Gastrocnemius medialis (tissue), 4 donors: ENCODE measurements at places on chromosomes 6 and 20. TPM values are rescaled to one million over a fixed set of nuclear protein-coding genes. Genes with fewer than 3 reads are reported as not detected.

HLA-DOA gene
- 1.0 TPM for total RNA-seq

SPEF1 gene
- not detected for total RNA-seq

MICB gene
- total RNA-seq = 0.59 TPM

YIPF3 gene
- total RNA-seq = 55.6 TPM

ISM1 gene
- total RNA-seq = 0.61 TPM

PLG gene
- total RNA-seq = 1.1 TPM

EGFL8 gene
- 7.1 TPM for total RNA-seq

MYLK2 gene
- 111 TPM for total RNA-seq

BPIFB1 gene
- total RNA-seq = not detected

ZNF165 gene
- not detected for total RNA-seq

DNA sequence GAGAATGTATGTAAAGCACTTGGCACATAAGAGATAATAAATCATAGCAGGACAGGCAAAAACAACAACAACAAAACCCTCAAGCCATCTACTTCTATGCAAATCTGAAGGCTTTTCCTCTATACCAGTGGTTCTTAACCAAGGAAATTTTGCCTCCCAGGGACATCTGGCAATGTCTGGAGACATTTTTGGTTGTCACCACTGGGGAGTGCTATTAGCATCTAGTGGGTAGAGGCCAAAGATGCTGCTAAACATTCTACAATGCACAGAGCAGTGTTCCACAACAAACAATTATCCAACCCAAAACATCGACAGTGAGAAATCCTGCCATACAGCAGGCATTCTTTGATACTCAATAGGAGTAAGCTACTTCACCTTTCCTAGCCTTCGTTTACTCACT is 28.2 kb downstream of the NDRG3 start:
- DNase-seq = no peak

DNA sequence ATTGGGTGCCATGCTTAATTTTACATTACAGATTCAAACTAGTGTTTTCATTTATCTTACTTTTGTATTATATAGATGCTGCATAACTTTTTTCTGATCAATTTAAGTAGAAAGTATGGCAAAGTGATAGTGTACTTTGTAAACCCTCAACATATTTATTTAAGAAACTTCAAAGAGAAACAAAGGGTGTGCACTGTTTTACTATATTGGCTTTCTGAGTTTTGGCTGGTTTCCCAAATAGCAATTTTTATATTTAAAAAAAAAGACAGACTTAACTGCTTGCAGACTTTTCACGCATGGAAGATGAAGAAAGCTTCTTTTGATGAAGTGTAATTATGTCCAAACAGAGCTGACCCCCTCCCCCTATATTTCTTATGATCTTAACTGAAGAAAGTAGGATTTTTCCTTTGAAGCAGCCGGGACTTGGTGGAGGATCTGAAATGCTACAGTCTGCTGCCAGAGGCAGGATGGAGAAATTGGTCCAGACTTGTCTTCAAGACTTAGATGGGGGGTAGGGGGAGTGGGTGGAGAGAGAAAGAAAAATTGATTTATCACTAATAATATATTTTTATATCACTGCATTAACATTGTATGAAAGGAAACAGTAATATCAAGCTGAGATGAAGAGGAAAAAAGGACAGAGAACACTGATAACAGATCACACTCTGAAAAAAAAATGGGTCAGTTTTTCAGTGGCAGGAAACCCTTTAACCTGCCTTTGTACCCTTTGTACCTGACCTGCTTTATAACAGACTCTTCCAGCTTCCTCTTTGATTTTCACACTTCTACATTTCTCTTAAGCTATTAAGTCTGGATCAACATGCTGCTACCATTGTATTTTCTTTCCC is 56.0 kb upstream of the SUPT3H start:
- DNase-seq = no peak

DNA sequence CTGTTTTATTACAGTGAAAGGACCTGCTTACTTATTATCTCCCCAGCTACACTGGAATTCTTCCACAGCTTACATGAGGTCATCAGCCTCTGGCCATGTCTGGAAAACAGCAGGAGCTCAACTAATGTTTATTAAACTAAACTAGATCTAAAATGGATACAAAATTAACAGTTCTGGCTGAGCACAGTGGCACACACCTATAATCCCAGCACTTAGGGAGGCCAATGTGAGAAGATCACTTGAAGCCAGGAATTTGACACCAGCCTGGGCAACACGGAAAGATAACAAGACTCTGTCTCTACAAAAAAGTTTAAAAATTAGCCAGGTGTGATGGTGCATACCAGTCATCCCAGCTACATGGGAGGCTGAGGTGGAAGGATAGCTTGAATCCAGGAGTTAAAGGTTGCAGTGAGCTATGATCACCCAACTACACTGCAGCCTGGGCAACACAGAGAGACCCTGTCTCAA is 220.8 kb upstream of the MARCKS start:
- no peak for DNase-seq

- no peak for DNase-seq
Observed at GRCh38 chr6:137874204-137875057, 7.4 kb downstream of the TNFAIP3 start.

- no peak for DNase-seq
Observed at GRCh38 chr20:23266530-23267398, 83.8 kb upstream of the NXT1 start.

DNA sequence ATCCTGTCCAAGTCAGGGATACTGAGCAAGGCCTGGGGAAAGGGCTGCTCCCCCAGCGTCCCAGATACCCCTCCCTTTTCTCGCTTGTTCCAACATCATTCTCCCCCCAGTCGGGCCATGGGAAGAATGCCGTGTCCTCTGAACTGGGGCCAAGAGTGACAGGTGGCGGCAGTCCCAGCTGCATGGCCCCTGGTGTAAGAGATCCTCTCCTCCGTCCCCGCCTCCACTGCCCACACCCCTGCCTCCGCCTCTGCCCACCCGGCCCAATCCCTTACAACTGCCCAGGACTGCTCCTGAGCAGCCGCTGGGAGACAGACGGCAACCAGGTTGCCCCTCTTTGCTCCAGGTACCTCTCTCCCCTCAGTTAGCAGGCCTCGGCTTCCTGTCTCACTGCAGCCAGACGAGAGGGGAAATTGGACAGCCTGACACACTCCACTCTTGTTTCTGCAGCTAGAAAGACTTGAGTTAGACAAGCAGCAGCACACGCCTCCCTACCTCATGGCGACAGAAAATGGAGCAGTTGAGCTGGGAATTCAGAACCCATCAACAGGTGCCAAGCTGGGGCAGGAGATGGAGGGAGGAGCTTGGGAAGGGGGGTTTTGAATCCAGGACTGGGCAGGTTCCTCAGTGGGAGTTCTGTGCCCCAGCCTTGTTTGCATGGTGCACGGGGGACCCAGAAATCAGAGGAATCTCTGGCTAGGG is at the start of gene MYLK2:
MYLK2 (plus strand) TSS at position 274 of the 702 bp plus-strand sequence; CDS start at position 499, 225 bp downstream.
- peak; percentile 56 for DNase-seq

DNA sequence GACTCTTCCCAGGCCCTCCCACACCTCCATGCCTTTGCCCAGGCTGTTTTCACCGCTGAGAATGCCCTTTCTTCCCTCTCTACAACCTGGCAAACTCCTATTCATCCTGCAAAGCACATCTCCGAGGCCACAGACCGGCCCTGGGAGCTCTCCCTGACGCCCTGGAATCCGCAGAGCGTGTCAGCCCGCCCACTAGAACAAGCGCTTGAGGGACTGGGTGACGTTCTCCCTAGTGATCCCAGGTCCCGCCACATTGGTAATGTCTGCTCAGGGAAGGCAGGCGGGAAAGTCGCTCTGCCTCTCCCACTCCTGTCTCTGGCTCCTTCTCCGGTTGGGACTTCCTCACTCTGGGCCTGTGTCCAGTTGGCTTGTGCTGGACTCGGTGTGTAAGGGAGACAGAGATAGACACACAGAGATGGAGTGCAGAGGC is 61.6 kb downstream of the SRC start:
- no peak for DNase-seq

DNA sequence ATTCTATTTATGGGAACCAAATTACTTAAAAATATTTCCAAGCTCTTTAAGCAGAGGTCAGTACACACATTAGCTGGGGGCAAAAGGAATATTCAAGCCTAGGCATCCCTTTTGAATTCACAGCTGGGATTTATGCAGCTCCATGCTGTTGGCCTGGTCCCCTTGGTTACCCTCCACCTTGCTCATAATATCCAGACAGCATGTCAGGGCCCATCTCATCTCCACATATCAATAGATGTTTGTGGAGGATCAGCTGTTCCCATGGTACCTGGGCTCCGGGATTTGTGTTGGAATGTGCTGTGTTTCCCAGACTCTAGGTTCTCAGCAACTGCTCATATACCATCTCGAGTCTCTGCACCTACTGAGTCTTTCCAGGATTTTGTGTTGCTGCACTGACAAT is 534.8 kb downstream of the BMP2 start:
- no peak for DNase-seq

DNA sequence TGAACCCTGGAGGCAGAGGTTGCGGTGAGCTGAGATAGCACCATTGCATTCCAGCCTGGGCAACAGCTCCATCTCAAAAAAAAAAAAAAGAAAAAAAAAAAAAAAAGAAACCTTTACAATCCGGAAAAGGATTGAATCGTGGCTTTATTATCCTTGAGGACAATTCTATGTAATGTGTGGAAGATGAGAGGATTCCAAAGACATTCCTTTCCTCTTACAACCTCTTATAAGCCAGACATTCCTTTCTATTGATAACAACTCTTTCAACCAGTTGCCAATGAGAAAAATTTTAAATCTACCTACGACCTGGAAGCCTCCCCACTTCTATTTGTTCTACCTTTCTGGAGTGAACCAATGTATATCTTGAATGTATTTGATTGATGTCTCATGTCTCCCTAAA is 91.2 kb upstream of the EEF1E1 start:
- DNase-seq = no peak

GRCh38 chr6:145155411-145155810 is 579.9 kb downstream of the EPM2A start:
- no peak for DNase-seq

DNA sequence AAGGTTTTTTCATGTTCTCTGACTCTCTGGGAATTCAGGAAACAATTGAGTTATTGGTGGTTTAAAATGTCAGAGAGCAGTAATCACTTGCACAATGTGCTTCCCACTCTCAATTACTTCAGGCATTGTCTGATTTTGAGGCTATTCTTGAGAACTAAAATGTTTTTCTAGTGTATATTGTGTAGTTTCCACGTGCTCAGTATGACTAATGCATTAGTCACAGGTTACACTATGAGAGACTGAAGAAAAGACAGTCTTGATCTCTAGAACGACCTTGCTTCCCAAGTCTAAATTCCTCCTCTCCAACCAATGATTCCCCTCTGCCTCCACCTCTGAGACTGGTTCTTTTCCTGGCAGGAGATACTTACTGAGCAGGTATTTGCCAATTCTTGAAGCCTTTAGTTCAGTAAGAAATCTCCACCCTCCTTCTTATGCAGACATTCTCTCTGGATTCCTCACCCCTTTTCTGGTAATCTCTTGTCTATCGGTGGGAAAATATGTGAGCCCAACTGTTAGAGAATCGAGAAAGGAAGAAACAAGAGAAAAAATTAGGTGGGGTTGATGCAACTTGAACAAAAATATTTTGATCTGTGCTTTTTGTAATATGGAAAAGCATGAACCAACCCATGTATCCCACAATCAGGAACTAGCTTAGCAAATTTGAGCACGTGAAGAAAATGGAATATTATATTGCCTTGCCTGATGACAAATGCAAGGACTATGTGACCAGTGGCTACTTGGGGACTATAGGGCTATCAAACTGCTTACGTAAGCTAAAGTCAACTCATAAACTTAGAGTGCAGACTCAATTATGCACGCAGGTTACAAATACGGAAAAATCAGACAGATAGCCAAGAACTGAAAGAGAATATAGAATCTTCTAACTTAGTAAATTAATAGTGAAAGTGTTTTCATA is 61.1 kb upstream of the SLC22A16 start:
- DNase-seq = no peak

DNA sequence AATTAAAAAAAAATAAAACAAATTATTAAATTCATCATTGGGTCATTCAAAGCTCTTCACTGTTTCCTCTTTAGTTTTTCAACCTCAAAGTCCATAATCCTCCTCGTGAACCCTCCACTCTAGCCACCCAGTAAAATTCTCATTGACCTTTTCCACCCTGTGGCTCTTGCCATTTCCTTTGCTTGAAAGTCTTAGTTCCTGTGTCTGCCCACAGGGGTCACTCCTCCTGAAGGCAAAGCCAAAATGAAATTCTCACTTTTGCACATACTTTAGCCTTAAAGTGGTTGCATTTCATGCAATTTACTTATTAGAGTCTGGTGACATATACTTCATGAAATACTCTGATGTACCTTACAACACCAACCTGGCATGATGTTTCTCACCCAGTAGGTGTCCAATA is 263.7 kb downstream of the BMP2 start:
- no peak for DNase-seq

DNA sequence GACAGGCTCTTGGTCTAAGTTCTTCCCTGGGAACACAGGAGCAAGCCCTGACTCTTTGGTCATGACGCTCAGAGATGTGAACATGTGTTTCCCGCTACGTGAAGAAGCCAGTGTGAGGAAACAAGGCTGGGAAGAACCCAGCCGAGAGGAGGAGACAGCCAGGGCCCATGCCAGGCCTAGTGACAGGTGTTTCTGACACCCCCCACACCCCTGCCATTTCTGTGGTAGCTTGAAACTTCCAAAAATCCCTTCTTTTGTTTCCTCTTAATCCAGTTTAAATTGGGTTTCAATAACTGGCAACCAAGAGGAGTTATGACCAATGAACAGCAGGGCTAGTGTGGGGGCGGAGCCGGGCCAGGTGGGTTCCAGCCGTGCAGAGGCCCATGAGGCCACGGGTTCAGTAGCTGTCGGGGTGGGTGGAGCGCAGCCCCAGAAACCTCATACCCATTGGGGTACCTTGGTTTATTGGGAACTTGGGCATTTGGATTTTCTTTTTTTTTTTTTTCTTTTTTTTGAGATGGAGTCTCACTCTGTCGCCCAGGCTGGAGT is 33.5 kb downstream of the WRNIP1 start:
- DNase-seq = no peak
